ENCODE measurements at places on chromosomes 7 and 10.
A peak's percentile ranks its signal among the peaks of the same experiment; 100 is the strongest.

GRCh38 chr10:50326757-50327701, 75.7 kb upstream of the ASAH2 start:
- DNase-seq: peak; percentile 91

- no peak for DNase-seq
These were observed 67.5 kb upstream of the COMTD1 start for GRCh38 chr10:75303045-75303777.

DNA sequence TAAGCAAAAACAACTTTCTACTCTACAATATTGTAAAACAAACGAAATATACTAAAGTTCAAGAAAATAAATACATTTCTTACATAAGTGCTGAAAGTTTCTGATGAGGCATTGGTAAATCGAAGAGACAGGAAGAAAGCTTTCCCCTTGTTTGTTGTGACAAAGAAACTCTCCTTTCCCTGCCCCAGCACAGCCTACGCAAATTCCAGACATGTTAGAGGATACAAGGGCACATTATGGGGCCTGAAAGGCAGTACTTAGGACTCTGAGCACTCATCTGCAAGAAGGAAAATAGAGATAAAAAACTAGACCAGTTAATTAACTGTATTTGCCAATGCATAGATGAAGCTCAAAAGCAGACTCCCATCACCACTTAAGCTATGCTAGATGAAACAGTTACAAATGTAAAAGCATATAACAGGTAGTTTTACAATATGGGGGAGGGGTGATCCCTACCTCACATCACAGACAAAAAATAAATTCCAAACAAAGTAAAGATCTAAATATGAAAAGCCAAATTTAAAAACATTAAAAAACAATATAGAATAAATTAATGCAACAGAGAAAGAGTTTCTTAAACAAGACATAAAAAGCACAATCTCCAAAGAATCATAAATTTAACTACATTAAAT, 21.8 kb downstream of the ARHGAP19 start:
- DNase-seq: peak; percentile 8

GRCh38 chr10:44571701-44572100, 186.8 kb upstream of the CXCL12 start:
- peak; percentile 50 for DNase-seq

DNA sequence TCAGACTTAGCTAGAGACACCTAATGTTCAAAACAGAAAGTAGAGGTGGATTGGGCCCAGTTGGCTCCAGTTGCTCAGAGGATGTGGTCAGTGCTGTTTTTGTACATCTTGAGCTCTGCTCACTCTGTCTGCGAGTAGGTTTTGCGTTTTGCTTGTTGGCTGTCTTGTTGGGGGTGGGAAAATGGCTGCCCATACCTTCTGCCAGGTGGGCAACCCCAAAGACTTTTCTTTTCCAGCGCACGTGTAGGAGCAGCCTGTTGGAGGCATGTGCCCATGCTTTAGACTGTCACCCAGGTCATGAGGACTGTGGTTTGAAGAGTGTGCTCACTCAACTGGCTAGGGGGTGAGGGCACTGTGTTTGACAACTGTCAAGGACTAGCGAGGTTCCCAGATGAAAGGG, 73.9 kb downstream of the KAT6B start:
- no peak for DNase-seq

GRCh38 chr7:130379921-130380860, at the start of gene CPA1:
TSS of gene CPA1 (plus strand) at chr7:130380494. CDS start at chr7:130380521, 27 bp downstream.
- DNase-seq: no peak

All from fibroblast of skin of right quadriceps (primary cell).